ENCODE measurements at places on chromosomes 16 and 17.
A peak's percentile ranks its signal among the peaks of the same experiment; 100 is the strongest.

DNA sequence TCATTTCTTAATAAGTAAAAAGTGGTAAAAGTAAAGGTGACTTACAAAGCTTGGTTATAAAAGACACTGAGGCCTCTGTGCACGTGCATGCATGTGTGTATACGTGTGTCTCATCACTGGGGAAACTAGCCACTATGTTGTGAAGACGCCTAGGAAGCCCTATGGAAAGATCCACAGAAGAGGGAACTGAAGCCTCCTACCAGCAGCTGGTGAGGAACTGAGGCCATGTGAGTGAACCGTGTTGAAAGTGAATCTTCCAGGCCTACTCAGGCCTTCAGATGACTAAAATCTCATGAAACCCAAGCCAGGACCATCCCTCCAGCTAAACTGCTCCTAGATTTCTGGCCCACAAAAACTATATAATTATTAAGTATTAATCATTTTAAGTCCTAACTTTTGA is 23.7 kb downstream of the PHLPP2 start:
- no peak for DNase-seq

DNA sequence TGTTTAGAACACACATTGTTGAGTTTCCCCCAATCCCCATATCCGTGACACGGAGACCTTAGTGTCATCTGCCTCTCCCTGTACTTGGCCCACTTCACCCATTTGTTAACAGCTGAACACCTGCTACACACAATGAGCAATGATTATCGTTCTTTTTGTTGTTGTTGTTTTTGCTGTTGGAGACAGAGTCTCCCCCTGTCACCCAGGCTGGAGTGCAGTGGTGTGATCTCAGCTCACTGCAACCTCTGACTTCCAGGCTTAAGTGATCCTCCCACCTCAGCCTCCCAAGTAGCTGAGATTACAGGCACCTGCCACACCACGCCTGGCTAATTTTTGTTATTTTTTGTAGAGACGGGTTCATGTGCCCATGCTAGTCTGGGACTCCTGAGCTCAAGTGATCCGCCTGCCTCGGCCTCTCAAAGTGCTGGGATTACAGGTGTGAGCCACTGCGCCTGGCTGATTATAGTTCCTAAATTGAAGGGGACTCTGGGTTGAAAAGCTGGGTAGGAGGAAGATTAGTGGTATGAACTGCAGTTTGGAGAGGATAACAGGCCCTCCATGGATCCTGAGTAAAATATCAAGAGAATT is 21.6 kb downstream of the NDE1 start:
- no peak for DNase-seq

GRCh38 chr17:83053739-83054451 is 25.5 kb upstream of the METRNL start:
- no peak for DNase-seq

DNA sequence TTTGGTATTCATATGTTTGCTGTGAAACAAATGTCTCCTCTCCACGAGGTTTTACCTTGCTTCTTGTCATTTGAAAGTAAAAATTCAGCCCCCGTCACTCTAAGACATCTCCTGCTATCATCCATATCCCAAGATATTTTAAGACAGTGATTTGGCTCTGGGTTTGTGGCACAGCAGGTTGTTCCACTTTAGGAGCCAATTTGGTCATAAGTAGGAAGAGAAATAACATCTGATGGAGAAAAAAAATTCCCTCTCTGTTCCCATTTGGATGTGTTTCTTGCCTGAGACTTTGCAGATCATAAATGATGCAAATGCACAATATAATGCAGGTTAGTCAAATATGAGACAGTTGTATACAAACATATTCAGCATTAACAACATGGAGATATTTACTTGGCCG is 309.5 kb downstream of the CDH8 start:
- no peak for DNase-seq

GRCh38 chr17:57684711-57685498 is 60.2 kb downstream of the CCDC182 start:
- DNase-seq, result no peak

DNA sequence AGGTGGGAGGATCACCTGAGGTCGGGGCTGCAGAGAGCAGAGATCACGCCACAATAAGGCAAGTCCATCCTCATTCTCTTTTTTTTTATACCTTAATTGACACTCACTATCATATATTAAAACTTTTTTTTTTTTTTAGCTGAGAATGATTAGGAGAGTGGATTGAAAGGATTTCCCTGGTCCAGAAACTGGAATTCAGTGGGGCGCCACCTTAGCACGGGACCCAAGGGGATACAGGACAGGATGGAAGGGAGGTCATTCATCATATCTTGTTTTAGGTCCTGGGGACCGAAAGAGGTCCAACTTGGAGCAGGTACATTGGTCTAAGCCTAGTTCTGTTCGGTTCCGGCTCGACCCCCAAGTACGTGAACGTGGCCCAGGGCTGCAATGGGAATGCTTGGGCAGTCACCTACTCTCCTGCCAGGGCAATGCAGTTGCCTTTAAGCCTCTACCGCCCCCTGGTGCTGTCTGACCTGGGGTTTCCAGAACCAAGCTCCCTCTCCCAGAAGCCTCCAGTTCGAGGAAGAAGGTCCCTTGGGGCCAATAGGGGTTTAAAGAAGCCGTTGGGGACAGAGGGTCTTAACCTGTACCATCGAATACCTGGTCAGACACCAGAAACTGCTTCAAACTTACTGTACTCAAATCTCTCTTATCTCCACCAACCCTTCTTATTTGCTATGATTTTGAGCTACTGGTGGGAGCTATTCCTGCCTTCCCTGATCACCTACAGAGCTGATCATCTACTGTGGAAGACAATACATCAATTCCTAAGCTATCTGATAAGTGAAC is 19.9 kb upstream of the GPATCH8 start:
- peak; percentile 32 for DNase-seq

DNA sequence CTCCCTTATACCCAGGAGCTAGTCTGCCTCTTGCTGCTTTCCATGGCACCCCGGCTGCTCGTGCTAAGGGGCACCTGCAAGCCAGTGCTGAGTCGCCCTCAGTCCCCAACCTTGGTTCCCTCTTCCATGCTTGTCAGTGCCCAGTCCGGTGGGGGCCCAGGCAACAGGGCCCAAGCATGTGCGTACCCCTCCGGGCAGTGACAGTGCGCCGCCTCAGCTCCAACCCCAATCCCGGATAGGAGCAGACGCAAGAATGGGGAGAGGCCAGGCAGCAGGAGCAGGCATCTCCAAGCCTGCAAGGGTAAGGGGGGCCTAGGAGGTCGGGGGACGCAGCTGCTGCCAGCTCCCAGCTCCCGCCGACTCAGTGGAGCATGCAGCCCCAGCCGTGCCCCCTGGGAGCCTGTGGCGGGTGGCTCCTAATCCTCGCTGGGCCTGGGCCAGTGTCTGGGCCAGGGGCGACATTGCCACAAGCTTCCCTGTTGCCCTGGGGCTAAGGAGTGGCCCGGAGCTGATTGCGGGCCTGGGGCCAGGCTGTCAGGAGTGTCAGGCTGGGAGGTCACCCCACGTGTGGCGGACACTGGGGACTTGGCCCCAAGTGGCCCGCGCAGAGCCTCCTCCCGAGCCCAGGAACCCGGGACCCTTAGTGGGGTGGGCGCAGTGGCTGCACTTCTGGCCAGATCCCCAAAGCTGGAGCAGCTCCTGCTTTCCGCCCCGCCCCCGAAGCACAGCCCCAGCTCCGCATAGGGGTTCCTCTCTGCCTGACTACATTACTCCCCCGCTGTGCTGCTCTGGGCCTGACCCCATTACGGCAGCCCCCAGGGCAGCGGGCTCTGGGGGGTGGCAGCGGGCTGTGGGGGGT is 9.8 kb downstream of the CPD start:
- no peak for DNase-seq

GRCh38 chr17:32385121-32385520 is 35.2 kb downstream of the ZNF207 start:
- DNase-seq, result no peak

DNA sequence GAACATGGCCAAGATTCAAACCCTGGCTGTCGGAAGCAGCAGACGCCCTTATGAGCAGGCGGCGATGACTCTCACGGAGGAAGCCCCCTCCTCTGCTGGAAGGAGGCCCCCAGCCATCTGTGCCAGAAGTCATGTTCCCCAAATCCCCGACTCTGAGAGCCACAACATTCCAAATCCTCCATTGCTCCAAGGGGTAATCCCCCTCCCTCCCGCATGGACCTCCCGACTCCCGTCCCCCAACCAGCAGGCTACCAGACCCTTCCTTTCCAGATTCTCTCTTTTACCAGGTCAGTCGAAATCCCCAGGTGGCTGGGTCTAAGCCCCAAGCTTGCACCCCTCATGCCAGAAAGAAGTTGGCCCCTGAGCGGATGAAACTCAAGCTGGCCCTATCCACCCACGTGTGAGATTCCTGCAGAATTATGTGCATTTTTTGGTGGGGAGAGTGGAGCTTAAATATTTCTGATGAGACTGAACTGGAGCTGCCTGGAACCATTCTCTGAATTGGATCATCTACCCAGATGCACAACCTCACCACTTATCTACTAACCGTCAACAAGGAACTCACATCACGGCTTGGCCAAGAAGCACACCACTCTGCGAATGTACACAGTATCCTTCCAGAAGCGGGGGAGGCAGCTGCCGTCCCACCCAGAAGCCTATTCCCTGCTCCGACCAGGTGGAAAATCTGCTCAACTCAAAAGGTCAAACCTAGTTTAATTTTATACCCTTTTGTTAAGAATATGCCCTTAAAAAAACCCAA is 283.5 kb downstream of the C16orf95 start:
- DNase-seq, result no peak

DNA sequence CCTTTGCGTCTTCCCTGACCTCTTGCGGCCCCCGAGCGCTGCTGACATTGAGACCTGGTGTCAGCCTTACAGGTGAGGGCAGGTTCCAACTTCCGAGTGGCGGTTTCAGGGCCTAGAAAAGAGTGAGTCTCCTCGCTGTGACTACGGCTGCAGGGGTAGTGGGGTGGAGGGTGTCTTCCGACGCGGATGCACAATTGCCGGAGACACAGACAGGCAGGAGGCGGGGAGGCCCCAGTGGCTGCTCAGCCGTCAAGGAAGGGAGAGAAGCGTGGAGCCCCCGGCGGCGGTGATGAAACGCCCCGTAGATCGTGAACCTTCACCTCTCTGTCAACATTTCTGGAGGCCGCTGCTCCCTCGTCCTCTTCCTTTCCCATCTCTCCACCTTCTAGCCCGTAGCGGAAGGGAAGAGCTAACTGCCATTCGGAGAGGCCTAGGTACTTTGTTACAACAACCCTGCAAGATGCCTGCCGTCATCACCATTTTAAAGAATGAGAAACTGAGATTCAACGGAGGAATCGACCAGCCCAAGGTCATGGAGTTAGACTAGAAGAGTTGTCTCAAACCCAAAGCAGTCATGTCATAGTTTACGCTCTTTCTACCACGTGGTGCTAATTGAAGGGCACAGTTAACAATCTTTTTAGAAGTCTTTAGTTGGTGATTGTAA is 485 bp downstream of the DNAJA3 start:
- no peak for DNase-seq

DNA sequence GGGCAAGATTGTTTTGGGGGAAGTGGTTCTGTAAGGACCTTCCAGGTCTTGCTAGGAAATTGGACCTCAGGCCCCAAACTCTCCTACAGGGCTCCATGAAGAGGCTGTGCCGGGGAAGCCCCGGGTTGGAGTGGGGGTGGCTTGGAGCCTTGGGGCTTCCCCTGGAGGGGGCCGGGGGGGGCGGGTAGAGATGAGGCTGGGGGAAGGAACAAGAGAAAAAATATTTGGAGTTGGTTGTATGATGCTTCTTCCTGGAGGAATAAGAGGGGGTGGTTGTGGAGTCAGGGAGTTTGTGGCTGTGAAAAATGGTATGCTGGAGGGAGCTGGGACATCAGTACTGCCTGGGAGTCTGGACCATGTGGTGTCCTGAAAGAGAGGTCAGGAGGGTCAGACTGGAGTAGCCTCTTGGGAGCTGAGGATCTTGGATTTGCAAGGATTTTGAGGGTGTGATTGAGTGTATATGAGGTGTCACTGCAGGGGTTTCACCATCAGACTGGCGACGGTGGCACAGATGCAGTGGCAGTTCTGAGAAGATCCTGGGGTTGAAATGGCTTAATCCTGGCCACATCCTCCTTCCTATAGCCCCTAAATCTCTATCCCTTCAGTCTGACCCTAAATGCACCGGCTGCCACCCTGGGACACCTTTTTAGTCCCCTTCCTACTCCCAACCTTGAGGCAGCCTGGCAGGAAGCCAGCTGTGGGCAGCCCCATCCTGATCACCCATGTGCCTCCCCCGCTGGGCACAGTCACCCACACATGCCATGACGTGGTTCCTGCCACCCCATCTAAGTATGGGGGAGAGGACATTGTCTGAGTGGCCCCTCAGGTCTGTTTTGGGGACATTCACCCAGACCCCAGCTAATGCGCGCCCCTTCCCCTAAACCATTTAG is 10.9 kb downstream of the RARA start:
- peak; percentile 48 for DNase-seq

DNA sequence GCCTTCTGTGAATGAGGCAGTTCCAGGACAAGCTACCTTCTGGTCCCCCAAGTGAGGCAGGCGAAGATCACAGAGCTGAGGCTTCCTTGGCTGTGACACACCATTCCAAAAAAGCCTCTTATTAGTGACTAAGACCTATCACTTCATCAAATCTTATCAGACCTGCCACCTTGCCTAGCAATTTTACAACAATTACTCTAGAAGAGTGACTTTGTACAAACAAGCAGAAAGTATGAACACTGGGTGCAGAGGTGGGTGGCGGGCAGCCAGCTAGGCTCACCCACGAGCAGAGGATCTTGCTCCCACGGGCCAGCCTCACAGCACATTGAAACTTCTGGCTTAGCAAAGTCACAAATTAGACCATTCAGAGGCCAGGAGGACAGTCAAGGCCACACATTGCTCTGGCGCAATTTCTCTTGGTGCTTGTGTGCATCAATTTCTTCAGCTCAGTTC is 2.2 kb upstream of the ICAM2 start:
- DNase-seq, result no peak

GRCh38 chr16:27321013-27321915 is 7.5 kb downstream of the IL4R start:
- DNase-seq, result no peak

DNA sequence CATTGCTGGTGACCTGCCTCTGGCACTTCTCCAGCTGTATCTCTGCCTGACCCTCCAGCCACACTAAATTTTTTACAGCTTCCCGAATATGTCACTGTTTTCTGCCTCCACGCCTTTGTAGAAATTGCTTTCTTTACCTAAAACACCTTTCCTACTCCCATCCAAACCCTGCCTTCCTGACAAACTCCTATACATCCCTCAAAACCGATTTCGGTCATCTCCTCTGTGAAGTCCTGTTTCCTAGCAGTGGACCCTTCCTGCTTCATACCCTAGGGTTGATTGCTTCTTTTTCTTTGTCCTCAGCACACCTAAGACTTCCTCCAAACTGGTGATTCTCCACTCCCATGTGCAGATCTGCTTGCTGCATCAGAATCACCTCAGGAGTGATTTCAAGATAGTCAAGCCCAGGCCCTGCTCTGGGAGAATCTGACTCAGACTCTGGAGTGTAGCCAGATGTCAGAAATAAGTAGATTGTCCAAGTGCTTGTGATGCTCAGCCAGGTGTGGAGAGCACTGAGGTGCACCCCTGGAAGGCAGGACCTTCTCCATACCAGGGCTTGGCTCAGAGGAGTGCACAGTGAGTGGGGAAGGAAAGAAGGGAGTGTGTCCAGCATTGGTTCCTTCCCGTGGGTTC is 184.2 kb downstream of the COPRS start:
- no peak for DNase-seq

GRCh38 chr17:2468270-2468669 is 43.4 kb downstream of the METTL16 start:
- DNase-seq, result no peak

Data from activated T-cell treated with anti-CD3 and anti-CD28 coated beads for 24 hours (primary cell).